Progenitor cell of endocrine pancreas (in vitro differentiated cells): ENCODE measurements at places on chromosomes 1 and 21.
A peak's percentile ranks its signal among the peaks of the same experiment; 100 is the strongest.

GRCh38 chr21:19833082-19833481 is 1165.1 kb upstream of the NCAM2 start:
- no peak for DNase-seq

- no peak for DNase-seq
These were observed 195.2 kb upstream of the JUN start for GRCh38 chr1:58979086-58979485.

DNA sequence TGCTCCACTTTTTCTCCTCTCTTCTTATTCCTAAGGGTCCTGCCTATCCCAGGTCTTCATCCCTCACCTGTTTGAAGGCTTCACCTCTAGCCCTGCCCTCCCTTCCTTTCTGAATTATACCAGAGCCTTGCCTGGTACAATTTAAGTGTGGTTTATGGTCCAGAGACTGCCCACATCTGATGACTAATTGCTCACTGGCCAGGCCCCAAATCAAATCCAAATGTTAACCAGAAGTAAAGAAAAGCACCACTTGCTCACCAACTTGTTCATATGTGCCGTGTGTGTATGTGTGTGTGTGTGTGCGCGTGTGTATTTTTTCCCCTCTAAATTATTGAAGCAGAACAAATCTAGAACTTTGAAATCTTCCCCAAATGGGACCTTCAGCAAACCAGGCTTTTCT is 26.4 kb downstream of the MYOM3 start:
- DNase-seq, result no peak

GRCh38 chr1:39346872-39347271 is 142.4 kb downstream of the MACF1 start:
- no peak for DNase-seq

DNA sequence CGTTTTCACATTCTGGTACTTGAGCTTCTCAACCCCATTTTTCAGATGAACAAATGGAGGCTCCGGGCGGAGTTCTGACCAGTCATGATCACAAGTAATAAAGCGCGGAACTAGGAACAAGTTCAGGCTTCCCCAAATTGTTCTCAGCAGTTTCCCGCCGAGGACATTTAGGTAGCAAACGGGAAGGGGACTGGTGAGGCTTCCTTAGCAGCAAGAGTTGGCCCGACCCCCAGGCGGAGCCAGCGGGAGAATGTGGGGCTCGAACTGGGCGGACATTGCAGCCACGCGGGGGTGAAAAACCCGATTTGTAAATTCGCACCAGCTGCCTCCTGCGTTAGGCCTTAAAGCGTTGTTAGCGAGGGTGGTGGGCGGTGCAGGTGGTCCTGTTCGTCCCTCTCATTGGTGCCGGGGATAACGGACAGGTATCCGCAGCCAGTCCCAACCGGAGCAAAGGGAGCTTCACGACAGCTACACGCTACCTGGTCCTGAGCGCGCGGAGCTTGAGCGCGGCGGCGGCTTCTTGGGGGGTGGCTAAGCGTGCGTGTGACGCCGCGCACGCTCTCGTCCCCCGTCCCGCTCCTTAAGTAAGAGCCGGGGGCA is 15.3 kb downstream of the SEMA6C start:
- peak; percentile 74 for DNase-seq
